ENCODE measurements at places on chromosomes 1 and 21.

DNA sequence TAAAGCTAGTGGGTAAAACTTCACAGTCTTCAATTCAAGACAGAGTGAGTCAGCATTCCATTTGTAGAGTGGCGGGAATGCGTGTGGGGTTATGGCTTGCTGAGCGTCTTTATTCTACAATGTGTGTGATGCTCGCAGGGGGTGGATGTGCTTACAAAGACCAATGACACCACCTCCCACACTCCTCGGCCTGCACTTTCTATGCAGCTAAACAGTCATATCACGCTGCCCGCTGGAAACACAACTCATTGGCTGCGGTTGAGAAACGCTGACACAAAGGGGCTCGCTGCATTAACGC, 298.5 kb downstream of the PCP4 start:
- DNase-seq: no peak

GRCh38 chr1:235050911-235051360, 77.7 kb downstream of the TOMM20 start:
- no peak for DNase-seq

DNA sequence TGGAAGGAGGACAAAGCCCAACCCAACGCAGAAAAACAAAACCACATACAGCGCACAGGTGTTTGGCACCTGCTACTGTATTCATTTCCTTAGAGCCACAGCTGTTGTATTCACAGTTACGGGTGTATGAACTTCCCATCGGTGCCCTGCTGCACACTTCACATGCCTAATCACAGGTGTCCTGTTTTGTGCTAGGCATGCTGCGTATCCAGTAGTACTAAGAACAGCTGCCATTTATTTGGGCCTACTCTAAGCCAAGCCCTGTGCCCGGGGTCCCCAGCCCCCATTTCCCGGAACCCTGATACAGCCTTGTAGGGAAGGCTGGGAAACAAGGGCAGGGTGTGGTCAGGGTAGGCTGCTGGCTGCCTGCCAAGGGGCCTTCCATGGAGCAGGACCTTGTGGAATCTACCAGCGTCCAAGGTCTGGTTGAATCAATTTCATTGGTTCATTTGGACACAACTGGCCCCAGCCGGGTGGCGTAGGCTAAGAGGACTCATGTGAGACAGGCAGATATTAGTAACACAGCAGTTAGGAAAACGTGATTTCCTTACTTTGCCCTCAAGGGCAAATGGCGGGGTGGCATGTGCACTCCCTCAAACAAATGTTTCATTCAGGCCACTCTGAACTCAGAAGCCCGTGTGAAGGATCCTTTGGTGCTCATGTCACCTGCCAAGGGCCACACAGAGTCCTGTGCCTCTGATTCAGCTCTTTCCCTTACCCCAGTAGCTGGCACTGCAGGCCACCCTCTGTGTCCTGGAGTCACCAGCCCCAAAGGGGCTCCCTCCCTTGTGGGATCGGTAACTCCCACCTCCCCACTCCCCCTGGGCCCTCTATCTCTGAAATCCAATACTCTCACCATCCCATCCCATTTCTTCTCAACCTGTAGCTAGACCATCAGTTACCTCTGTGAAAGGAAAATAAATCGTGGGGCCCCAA, 986 bp upstream of the RNF186 start:
- DNase-seq: no peak

DNA sequence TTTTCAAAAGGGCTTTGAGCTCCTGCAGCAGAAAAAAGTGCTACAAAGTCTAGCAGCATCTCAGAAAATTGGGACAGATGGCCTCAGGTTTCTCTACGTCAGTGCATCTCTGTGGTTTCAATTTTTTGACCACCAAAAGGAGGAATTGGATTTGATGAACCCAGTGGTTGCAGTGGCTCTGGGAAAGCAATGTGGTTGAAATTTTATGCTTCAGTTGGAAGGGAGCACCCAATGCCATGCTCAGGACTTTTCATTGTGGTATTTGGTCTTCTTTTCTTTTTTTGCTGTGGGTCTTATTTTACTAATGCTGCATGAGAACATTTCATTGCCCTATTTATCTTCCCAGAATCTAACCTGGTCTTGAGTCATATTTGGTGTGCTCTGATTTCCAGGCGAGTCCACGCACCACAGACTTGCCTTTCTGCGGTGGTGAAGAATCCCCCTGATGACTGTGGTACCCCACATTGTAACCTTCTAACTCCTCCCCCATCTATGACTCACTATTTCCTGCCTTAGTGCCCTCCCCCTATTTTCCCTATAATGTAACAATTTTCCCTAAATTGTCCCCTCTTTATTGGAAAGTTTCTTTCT, 56.7 kb downstream of the S1PR1 start:
- no peak for DNase-seq

DNA sequence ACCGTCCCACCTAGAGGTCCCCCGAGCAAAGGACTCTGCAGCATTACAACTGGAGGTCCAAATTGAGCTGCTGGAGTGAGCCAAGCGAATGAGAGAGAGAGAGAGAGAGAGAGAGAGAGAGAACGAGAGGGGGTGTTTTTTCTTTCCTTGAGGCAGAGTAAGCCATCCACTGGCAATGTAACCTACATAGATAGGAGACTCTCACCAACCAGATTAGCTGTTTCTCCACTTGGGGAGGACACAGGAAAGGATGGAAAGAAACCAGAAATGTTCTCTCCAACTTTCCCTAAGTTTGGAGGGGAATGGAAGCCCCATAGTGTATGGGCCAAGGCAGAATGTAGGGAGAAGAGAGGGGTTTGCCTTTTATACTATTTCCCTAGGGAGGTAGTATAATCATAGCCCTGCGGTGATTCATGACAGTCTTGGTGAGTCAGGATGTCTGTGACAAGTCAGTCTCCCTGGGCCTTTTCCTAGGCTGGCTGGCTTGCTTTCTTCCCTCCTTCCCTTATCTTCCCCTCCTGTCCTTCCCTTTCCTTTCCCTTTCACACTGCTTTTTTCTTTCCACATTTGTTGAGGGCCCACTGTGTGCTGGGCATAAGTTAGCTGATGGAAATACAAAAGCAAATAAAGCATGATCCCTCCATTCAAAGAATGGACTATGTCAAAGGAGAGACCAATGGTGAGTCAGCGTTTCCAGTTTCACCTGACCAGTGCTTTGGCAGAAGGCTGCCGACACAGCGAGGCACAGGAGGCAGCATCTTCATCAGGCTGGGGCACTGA, 7.1 kb downstream of the FNDC7 start:
- no peak for DNase-seq

DNA sequence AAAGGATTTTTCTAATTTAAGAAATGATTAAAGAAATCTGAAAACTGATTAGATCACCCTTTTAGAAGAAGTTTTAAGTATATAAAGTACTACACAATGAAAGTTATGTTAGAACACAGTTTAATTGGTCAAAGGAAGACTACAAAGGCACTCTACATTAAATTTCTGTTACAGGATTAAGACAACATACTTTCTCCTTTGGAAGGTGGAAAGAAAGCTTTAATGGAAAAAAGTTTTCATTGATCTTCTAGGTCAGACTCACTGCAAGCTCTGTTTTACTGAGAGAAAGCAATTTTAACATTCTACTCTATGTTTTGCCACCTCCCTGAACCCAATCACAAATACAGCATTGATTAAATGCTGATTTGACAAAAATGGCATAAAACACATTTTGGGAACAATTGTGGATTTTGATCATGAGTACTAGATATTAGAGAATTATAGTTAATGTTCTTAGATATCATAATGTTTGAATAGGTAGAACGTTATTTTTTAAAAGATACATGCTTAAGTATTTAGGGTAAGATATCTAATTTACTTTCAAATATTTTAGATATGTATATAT, 32.0 kb downstream of the WDR26 start:
- DNase-seq: no peak

DNA sequence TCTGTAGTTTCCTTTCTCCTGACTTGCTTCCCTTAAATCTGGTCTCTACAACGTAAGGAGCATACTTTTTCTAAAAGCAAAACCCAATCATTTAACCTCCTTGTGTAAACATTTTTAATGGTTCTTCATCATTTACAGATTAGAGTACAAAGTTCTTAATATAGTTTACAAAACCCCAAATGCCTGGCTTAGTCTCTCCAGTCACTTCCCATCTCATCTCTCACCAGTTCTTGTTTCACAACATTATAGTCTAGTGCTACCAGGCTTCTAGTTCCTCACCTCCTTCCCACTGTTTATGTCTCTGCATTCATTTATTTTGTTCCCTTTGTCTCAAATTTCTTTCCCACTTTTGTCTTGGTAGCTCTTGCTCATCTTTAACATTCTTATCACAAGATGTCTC, 168.4 kb downstream of the FASLG start:
- DNase-seq: no peak

DNA sequence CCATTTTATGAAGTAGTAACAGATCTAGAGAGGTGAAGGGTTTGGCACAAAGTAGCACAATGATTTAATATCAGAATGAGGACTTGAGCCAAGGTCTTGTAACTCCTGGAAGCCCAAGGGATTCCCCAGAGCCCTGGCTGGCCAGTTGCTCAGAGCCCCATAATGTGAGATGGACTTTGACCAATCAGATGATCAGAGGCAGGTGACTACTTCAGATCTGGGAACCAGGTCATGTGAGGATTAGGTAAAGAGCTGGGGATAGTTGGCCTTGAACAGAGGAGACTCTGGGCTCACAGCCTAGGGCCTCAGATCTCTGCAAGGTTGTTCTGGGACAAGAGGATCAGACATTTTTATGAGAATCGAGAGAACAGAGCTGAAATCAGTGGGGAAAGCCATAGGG, 18.9 kb downstream of the SHISAL2A start:
- DNase-seq: no peak

DNA sequence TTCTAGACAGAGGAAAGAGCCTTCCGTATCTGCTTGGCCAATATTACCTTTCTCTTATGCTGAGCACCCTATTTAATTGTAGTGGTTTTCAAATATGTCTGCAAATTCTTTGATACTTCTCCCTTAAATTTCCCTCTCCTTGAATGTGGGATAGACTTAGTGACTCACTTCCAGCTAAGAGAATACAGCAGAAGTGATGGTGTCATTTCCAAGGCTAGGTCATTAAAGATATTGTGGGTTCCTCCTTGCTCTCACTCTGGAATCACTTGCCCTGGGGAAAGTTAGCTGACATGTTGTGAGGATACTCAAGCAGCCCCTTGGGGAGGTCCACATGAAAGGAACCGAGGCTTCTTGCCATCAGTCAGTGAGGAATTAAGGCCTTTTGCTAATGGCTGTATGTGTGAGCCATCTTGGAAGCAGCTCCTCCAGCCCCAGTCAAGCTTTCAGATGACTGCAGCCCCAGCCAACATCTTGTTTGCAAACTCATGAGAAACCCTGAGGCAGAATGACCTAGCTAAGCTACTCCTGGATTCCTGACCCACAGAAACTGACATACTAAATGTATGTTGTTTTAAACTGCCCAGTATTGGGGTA, 8.1 kb upstream of the CITED4 start:
- DNase-seq: no peak

DNA sequence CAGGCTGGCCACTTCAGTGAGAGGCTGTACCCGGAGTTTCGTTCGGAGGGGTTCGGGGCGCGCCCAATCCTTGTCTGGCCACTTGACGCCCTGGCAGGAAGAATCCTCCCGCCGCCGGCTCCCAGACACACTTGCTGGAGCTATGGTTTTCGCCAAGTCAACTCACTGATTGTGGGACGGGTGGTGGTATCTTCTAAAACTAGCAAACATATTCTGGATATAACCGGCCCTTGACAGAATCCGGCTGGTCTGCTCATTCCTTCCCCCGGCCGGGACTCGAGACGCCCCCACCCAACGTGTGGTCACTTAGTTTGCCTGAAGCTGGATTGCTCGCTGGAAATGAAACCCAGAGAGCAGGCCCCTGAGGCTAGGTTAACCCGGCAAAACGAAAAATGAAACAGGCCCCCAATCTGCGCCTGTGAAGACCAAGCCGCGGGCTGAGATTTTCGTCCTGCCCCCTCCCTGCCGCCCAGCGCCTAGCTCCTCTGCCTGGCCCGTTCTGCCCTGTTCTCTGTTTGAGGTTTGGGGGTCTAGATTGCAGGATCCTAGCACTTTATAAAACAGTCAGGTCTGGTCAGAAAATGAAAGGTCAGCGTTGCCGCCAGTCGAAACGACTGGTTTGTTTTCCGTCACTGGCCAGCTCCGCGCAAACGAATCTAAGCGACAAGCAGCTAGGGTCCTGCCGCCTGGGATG, 4.6 kb downstream of the GFI1 start:
- DNase-seq: no peak

DNA sequence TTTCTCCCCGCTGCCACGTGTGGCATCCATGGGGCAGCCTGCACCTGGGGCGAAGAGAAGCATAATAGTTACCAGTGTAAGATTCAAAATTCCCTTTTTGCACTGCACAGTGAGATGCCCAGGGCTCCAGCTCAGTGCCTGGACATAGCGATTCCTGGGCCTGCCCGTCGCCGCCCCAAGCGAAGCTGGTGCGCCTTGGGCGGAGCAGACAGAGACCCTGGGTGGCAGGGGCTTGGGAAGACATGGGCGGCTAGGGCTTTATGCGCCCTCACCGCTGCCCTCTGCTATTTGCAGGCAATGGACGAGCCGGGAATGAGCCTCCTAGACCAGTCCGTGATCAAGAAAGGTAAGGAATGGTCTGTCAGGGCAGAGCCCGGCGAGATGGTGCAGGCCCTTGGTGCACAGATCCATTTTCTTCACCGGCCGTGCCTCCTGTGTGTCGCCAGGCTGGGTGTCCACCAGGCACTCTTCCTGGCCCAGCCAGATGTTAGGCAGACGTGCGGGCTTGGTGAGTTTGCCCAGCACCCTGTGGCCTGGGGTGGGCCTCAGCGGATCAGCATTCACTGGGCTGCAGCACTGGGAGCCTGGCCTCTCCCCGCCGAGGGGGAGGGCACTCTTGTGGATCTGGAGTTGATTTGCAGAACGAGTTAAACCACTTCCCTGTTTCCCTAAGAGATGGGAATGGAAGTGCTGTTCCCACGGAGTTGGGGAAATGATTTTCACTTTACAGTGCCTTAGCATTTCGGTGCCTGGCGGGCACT, 1.7 kb downstream of the TFAP2E start:
- no peak for DNase-seq

GRCh38 chr21:16583556-16583955, 853.8 kb downstream of the USP25 start:
- no peak for DNase-seq

- DNase-seq: no peak
Observed at GRCh38 chr1:30358500-30358899, 364.9 kb downstream of the MATN1 start.

DNA sequence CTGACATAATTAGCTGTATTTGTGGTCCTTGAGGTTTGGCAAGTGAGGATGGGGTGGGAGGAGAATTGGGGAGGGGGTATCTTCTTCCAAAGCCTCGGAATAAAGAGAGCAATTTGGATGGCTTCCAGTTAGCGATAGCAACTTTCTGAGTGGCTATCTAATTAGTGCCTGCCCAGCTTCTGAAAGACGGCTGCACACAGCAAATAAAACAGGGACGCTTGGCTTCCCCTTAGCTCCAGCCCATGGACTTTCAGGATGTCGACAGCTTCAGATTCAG, 31.1 kb downstream of the KLHDC7A start:
- DNase-seq: no peak

- no peak for DNase-seq
Observed at GRCh38 chr1:107140703-107141490, at the start of gene NTNG1. NTNG1 (plus strand) TSS chr1:107141039.

GRCh38 chr1:24874056-24874455, 56.0 kb downstream of the RUNX3 start:
- DNase-seq: no peak

GRCh38 chr1:50328552-50328951, 94.7 kb downstream of the DMRTA2 start:
- no peak for DNase-seq

GRCh38 chr21:36887963-36888362, 78.5 kb downstream of the HLCS start:
- DNase-seq: no peak

GRCh38 chr1:96296991-96297390, 424.6 kb upstream of the PTBP2 start:
- DNase-seq: no peak

- no peak for DNase-seq
Observed at GRCh38 chr1:89896105-89896942, 75.5 kb downstream of the LRRC8D start.
